ENCODE measurements at places on chromosomes 6 and 20. TPM values are rescaled to one million over a fixed set of nuclear protein-coding genes. Genes with fewer than 3 reads are reported as not detected.

- H3K4me3 ChIP-seq: no peak overlapping the region
- H3K36me3 ChIP-seq: no peaks in the 10 kb centered on the region
- H3K27me3 ChIP-seq: peaks cover 14% of the 10 kb centered on the region
- DNase-seq: no peak
- H3K4me1 ChIP-seq: no peaks in the 10 kb centered on the region
Observed at GRCh38 chr6:170255426-170256125, 35.3 kb downstream of the DLL1 start.

DNA sequence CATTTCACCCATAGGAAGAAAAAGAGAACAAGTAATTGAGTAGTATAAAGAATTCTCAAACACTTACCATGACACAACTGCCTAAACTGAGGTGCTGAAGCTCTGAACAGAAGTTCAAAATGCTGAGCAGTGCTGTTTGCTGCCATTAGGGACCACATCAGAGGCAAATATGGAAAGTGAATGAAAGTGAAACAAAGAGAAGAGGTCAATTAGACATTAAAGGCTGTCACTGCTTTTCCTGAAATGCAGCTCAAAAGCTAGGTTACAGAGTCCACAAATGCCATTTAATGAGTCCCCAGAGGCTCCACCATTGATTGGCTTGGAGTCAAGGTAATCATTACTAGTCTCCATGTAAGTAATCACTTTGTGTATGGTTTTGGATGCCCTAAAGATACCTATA, 46.1 kb downstream of the POU3F2 start:
- DNase-seq: no peak
- H3K27me3 ChIP-seq: no peaks in the 10 kb centered on the region
- H3K36me3 ChIP-seq: peaks cover 2% of the 10 kb centered on the region
- no peak overlapping the region for H3K4me3 ChIP-seq
- no peak overlapping the region for H3K27ac ChIP-seq
- peaks cover 7% of the 10 kb centered on the region for H3K4me1 ChIP-seq

- H3K4me1 ChIP-seq: no peaks in the 10 kb centered on the region
- peak; percentile 54 for DNase-seq
- no peak overlapping the region for H3K4me3 ChIP-seq
- H3K27ac ChIP-seq: no peak overlapping the region
- no peaks in the 10 kb centered on the region for H3K27me3 ChIP-seq
Observed at GRCh38 chr6:131923356-131923755, 27.8 kb downstream of the CCN2 start.

Gene PLA2G7
- total RNA-seq: 0.93 TPM

Gene SIRPD
- total RNA-seq: not detected

DNA sequence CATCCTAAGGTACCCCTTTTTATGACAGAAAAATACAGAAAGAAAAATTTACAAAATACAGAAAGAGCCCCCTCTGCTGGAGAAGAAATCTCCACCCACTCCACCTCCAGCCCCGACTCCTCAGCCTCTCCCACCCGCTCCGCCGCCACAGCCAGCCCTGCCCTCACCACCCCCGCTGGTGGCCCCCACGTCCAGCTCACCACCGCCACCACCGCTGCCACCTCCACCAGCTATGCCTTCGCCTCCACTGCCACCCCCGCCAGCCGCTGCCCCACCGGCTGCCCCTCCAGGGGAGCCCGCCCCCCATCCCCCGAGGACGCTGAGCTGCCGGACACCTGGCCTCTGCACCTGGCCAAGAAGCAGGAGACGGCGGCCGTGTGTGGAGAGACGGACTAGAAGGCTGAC, 17.7 kb downstream of the WFDC2 start:
- H3K4me3 ChIP-seq: peak overlapping the region; percentile 53
- H3K4me1 ChIP-seq: peaks cover 15% of the 10 kb centered on the region
- H3K27ac ChIP-seq: no peak overlapping the region
- H3K36me3 ChIP-seq: peaks cover 3% of the 10 kb centered on the region
